ENCODE measurements at places on chromosomes 13 and 19.
A peak's percentile ranks its signal among the peaks of the same experiment; 100 is the strongest.

DNA sequence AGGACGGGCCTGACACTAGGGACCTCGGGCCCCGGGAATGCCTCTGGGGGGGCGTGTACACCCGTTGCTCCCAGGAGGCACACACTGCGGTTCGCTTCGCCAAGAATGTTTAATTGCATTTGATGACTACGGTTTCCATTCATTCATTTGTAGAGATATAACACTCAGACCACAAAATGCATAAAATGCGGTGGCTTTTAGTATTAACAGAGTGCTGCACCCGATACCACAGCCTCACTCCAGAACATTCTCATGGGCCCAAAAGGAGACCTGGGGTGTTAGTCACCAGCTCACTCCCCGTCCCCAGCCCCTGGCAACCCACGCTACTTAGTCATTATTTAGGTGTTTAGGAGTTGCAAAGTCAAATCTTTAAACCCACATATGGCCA lies 21.8 kb downstream of the HCN2 start:
- DNase-seq, result no peak

DNA sequence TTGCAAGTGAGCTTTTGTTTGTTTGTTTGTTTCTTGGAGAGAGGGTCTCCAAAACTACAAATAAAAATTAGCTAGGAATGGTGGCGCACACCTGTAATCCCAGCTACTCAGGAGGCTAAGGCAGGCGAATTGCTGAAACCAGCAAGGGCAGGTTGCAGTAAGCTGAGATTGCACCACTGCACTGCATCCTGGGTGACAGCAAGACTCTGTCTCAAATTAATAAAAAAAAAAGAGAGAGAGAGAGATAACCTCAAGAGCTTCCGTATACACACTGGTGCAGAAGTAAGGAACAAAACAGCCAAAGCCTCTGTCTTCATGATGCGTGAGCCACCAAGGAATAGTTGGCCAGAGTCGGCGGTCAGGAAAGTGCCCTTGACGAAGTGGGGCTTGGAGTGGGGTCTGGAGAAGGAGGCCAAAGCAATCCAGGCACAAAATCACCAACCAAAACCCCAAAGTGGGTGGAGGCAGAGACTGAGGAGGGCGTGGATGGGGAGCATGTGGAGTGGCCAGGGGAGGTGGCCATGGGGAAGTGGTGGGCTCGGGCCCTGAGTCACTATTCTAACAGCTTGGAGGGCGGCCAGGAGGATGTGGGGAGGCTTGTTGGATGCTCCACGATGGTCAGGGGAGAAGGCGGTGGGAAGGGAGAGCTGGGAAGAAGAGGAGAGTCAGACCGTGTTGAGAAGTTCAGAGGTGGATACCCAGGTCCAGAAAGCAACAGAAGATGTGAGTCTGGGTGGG lies 21.2 kb upstream of the TOMM40 start:
- no peak for DNase-seq

GRCh38 chr13:86986448-86986847 lies 684.7 kb upstream of the SLITRK5 start:
- DNase-seq, result peak; percentile 1

- no peak for DNase-seq
Observed at GRCh38 chr19:28456252-28456651, 756.7 kb downstream of the UQCRFS1 start.

DNA sequence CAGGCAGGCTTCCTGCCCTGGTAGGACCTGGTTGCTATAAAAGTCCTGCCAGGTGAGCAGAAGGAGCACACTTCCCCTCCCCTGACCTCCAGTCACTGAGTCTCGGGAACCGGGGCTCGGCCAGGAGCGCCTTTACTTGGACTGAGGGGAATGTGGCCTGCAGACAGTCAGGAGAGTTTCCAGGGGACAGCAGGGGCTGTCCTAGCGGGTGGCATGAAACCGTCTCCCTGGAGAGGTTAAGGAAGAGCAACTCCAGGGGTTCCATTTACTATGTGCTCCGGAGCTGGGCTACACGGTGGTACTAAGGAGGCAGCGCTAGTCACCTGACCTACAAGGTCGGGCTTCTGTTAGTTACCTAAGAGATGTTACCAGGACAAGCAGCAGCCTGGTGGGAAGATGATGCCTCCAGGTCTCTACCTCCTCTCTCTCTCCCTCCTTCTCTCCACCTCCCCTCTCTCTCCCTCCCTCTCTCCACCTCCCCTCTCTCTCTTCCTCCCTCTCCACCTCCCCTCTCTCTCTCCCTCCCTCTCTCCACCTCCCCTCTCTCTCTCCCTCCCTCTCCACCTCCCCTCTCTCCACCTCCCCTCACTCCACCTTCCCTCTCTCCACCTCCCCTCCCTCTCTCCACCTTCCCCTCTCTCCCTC lies 4.1 kb upstream of the CNOT3 start:
- DNase-seq, result peak; percentile 8

- DNase-seq, result no peak
Observed at GRCh38 chr19:42096255-42096837, 20.4 kb downstream of the ZNF574 start.

DNA sequence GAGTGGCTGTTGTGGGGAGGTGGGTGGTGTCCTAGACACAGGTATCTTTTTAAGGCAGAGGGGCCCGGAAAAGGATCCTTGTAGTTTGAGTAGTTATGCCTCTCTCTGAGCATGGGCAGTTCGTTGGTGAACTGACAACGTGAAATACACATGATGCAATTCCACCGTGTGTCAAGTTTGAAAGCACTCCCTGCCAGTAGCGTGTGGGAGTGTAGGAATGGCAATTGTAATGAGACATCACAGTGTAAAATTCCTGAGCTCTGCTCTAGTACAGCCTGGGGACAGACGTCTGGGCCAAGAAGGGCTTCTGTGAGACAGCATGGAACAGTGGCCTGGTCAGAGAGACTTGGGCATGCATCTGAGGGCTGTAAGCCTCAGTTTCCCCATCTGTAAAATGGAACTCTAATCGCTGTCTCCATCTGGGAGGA lies 10.4 kb upstream of the ASF1B start:
- no peak for DNase-seq

Data from COR-L47 (cell line).